ENCODE measurements at places on chromosomes 3 and 15.

GRCh38 chr3:188316021-188316722 is 162.2 kb downstream of the LPP start:
- no peak for DNase-seq

- no peak for DNase-seq
Measured at GRCh38 chr3:53425936-53426335, 68.5 kb upstream of the CACNA1D start.

DNA sequence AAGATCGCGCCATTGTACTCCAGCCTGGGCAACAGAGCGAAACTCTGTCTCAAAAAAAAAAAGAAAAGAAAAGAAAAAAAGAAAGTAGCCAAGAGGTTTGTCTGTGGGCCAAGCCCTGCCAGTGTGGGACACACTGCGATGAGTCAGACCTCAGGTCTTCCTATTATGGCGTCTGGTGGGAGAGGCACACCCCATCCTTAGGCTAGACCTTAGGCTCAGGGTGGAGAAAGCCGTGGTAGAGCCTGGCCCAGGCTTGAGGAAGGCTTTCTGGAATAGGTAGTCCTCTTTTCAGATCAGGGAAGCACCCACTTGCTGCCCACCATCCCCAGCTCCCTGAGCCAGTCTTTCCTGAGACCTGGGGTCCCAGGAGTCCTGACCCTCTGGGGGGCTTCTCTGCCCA is 6.0 kb downstream of the HEMK1 start:
- no peak for DNase-seq

- no peak for DNase-seq
Measured at GRCh38 chr15:97944724-97945123, 15.8 kb upstream of the ARRDC4 start.

GRCh38 chr3:50304601-50305000 is 1.2 kb upstream of the HYAL1 start:
- DNase-seq = no peak

GRCh38 chr3:129598000-129598381 is 8.5 kb downstream of the PLXND1 start:
- no peak for DNase-seq

- no peak for DNase-seq
Measured at GRCh38 chr3:15778332-15778858, 19.4 kb downstream of the ANKRD28 start.

- no peak for DNase-seq
Measured at GRCh38 chr3:58326267-58326900, 6.3 kb upstream of the PXK start.

DNA sequence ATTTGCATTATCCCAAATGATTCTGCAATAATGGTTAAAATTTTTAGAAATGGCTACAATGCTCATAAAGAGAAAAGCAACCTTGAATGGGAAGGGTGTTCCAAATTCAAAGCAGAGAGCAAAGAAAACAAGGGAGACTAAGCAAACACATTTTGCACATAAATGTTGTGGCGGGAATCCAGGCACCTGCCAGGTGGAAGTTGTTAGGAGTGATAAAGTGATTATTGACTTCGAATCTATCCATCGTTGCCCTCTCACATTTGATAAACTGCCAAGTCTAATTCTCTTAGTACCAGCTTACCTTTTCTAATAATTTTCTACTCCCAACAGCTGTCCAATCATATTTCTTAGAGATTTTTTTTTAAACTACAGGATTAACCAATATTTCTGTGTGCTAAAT is 244.5 kb downstream of the CACNA2D3 start:
- DNase-seq = no peak

DNA sequence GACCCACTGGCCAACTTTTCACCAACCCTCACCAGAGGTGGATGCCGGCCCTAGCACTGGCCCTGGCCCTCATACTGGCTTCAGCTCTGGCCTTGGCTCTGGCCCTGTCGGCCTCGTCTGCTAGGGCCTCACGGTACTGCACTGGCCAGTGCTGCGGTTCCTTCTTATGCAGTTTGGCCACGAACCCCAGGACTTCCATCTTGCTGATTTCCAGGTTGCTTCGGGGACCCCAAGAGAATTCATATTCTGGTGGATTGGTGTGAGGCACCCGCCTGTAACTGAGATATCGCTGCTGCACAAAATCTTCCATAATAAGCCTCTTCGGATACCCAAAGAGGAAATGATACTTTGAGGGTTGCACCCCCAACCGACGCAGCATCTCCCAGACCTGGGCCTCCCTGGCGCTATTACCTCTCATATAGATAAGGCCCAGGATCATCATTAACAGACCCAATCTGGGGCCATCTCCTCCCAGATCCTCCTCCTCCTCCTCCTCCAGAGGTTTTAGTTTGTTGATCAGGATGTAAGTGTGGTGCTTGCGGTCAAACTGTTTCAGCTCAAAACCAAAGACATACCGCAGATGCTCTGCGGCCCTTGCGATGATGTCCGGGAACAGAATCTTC is 883 bp downstream of the MAGEF1 start:
- DNase-seq = no peak

DNA sequence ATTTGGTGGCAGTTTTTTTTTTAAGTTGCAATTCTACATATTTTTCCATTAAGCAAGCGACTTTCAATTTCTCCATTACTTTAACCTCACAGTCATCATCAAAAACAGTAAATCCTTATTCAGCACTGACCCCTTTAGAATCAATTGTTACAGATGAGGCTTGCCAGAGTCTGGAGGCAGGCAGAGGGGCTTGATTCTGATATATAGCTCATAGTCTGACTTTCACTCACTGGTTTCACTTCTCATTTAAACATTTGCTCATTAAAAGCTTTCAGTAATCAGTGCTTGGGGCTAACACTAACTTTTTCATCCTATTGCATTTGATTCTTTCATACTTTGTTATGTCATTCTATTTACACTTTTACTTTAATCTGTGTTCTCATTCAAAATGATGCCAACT is 88.4 kb downstream of the PYDC2 start:
- DNase-seq = no peak

GRCh38 chr15:96893159-96893906 is 562.8 kb downstream of the NR2F2 start:
- DNase-seq = no peak

DNA sequence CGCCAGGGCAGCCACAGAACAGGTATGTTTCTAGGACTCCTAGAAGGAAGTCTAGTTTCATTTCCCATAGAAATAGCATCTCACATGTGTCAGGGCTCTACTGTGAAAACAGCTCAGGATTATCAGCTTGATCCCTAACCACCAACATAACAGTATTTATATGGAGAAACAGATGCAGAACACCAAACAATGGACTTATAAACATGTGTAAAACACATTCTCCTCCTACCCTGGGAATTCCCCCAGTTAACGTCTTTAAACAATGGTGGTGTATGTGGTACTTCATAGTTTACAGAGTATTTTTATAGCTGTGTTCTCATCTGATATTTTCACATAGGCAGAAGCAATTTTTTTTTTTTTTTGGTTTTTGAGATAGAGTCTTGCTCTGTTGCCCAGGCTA is 9.7 kb downstream of the TNFSF10 start:
- no peak for DNase-seq
